Dermis microvascular lymphatic vessel endothelial cell (primary cell): ENCODE measurements at places on chromosomes 12 and 14.

GRCh38 chr12:178829-179109 is 35.2 kb downstream of the SLC6A12 start:
- no peak for DNase-seq

DNA sequence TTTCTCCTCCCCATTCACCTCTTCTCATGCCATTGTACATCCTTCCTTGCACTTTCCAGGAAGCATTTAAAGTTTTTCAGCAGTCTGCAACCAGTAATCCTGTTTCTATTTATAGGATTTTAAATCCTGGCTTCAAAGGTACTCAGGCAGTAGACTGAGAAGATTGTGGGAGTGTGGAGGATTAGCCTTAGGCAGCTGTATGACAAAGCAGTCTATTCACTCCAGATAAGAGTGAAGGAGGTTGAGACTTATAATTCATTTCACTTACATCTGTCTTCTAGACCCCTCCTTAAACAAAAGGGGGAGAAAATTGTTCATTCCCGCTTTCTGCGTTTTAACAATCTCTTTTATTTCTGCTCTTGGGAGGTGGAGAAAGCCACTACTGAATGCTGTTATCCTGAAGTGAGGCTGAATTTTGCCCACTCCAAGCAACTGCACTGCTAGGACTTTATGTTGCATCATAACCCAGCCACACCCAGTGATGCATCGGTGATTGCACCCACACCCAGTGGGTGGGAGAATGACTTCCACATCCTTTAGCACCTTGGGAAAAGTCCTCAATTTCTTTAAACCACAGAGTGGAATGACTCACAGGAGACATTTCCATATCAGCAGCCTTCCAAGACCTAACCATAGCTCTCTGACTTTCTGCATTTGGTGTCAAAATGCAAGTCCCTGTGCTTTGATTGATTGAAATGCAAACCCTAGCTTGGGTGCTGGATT is 382.5 kb upstream of the ATP2B1 start:
- peak; percentile 38 for DNase-seq

GRCh38 chr12:70309348-70309747 is 56.7 kb upstream of the KCNMB4 start:
- no peak for DNase-seq

- DNase-seq, result no peak
Observed at GRCh38 chr12:129615001-129615400, 288.8 kb downstream of the TMEM132D start.

- DNase-seq, result no peak
Observed at GRCh38 chr12:123099560-123100192, 51.2 kb downstream of the PITPNM2 start.

GRCh38 chr14:105879503-105879866 is 353.1 kb downstream of the TMEM121 start:
- no peak for DNase-seq

- no peak for DNase-seq
Observed at GRCh38 chr12:52090291-52090690, 10.8 kb downstream of the SMIM41 start.

GRCh38 chr12:83186419-83186818 is 499.7 kb downstream of the TMTC2 start:
- no peak for DNase-seq

- no peak for DNase-seq
Observed at GRCh38 chr12:99768758-99769157, 121.2 kb downstream of the GARIN6 start.

GRCh38 chr14:23639891-23640523 is 3.8 kb downstream of the DHRS2 start:
- DNase-seq, result no peak

- DNase-seq, result no peak
Observed at GRCh38 chr12:64510667-64511066, 58.7 kb downstream of the TBK1 start.

GRCh38 chr14:59305231-59305630 is 116.8 kb downstream of the DAAM1 start:
- no peak for DNase-seq

GRCh38 chr12:24200010-24200409 is 250.5 kb upstream of the SOX5 start:
- DNase-seq, result no peak

- DNase-seq, result no peak
Observed at GRCh38 chr12:71981149-71981548, 42.5 kb downstream of the TPH2 start.

DNA sequence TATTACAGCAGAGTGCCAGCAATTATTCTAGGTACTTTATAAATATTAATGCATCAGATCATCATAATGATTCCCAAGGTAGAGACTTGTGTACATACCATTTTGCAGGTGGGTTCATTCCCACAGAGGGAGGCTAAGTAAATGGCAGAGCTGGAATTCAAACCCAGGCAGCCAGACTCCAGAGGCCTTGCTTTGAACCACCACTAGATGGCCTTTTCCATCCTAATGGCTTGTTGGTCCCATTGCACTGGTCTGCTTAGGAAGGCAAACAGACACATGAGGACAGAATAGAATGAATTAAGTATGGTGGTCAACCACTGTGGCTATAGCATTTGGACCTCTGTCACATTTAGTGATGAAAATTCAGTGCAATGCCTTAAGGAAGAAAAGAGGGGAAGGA is 158.7 kb downstream of the METTL25 start:
- DNase-seq, result no peak

DNA sequence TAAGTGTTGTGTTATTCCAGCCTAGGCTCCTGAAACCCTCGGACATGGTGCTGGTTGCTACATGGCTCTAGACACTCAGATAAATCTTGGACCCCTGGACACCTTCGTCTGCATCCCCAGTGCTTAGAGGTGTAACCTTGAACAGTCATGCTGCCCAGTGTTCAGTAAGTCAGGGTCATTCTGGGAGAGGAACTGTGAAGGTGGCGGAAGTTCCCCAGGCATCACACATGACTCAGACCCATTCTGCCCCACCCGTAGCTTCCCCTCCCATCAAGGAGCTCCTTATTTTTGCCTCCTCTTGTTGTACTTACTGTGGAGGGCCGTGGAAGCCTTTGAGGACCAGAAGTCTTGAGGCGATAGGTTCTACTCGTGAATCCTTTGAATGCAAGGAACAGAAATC is 18.1 kb upstream of the SSPN start:
- DNase-seq, result no peak

- DNase-seq, result peak; percentile 69
Observed at GRCh38 chr12:3684449-3685051, 68.4 kb downstream of the CRACR2A start.

- DNase-seq, result peak; percentile 68
Observed at GRCh38 chr14:60734465-60735242, at the start of gene MNAT1. TSS of gene MNAT1 (plus strand) at chr14:60734761. CDS start at chr14:60734863, 102 bp downstream.

- DNase-seq, result no peak
Observed at GRCh38 chr14:101726295-101726953, 35.1 kb upstream of the PPP2R5C start.

- no peak for DNase-seq
Observed at GRCh38 chr12:51687614-51688013, 96.6 kb downstream of the SCN8A start.

GRCh38 chr12:9883175-9883574 is 1.9 kb downstream of the KLRF2 start:
- DNase-seq, result no peak

DNA sequence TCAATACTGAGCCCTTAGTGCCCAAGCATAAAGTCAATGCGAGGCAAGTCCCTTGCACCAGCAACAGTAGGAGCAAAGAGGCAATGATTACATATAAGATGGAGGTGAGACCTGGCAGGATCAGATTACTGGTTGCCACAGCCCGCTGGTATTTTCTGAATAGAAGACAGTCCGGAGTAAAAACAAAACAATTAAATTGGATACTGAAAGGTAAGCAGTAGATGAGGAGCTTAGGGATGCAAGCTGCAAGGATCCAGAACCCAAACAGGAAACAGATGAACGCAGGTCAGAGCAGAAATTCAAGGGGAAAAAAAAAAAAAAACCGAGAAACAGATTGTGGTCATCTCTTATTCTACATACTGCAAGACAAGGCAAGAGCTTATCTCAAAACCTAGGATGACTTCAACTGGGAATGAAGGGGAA is 119.6 kb downstream of the MED13L start:
- DNase-seq, result no peak

- peak; percentile 95 for DNase-seq
Observed at GRCh38 chr14:61653507-61653906, 41.8 kb upstream of the HIF1A start.

GRCh38 chr12:6925540-6926279 is 2.0 kb upstream of the ATN1 start:
- no peak for DNase-seq

DNA sequence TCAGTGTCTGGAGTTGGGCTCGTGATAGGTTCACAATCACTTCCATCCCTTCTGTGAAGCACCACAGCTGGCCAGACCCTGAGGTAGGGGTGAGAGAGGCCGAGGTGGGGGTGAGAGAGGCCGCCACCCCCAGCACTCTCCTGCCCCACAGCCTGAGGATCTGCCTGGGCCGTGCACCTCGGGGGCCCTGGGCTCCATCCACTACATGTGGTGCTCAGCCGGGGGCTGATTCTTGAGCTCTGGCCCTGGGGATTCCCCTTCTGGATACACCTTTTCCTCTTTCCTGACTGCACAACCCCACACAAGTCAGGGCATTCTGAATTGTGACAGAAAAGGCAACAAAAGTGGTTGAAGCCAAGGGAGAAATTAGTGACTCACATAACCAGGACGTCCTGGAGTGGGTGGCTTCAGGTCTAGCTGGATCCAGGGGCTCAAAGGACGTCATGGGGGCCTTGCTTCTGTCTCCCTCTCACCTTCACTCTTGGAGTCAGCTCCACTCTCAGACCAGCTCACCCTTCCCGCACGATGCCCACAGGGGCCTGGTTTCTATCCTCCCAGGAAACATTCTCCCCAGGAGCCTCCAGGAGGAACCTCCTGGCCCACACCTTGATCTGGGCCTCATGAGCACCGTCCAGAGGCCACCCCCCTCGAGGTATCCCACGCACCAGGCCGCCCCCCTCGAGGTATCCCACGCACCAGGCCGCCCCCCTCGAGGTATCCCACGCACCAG is 12.1 kb upstream of the FBRSL1 start:
- no peak for DNase-seq

GRCh38 chr12:121465921-121466793 is 66.2 kb downstream of the RNF34 start:
- DNase-seq, result no peak

DNA sequence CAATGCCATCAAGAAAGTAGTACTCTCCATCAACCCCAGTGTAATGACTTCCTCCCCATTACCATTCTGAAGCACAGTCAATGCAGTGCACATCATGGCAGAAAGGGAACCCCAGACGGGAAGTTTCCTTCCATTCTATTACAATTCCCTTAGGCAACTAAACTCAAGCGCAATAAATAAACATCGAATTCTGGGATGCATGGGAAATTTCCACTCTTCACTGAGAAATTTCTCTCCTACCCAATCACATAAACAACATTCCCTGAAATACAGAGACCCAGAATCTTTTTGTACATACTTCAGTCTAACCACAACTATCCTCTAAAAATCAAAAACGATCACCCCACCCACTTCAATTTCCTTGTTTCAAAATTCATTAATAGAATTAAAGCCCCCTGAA is 20.0 kb downstream of the SARNP start:
- DNase-seq, result no peak
